CD4-positive, alpha-beta T cell treated with Interleukin-4 for 4 hours (primary cell): ENCODE measurements at places on chromosomes 1 and 21.

GRCh38 chr1:236922190-236922589 lies 82.1 kb downstream of the MT1HL1 start:
- DNase-seq, result no peak

- DNase-seq, result no peak
Measured at GRCh38 chr1:63611231-63611630, 18.0 kb downstream of the PGM1 start.

- no peak for DNase-seq
Measured at GRCh38 chr1:43271186-43272118, 1.7 kb downstream of the TMEM125 start.

DNA sequence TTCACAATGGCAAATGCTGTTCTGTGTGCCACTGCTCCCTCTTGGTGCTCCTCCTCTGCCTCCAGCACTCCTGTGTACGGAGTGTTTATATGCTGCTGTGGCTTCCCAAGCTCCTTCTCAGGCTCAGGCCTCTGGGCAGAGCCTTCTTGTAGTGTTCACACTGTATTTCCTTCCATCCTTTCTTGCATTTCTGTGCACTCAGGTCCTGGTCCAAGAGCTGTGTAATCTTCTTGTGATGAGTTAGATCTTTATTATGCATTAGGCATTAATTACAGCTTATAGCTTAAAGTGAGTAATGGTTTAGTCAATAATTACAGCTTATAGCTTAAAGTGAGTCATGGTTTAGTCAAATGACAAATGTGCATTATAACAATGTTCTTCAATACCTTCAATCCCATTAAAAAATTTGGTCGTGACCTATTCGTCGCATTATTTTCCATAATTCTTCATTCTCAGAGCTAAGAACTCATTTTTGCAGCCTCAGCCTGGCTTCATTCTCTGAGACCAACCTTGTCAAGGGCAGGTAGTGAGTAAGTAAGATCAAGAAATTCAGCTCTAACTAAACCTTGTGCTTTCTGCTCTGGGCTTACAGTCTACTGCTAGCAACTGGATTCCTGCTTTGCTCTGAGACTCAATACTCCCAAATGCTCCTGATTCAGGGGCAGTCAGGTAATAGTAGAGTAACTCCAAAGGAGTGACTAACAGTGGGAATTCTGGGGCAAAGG lies 154.5 kb upstream of the SPAG17 start:
- DNase-seq, result no peak
